NCI-H2081 treated with DMSO at 0.1 percent for 48 hours (cell line): ENCODE measurements at places on chromosomes 3 and 15.

DNA sequence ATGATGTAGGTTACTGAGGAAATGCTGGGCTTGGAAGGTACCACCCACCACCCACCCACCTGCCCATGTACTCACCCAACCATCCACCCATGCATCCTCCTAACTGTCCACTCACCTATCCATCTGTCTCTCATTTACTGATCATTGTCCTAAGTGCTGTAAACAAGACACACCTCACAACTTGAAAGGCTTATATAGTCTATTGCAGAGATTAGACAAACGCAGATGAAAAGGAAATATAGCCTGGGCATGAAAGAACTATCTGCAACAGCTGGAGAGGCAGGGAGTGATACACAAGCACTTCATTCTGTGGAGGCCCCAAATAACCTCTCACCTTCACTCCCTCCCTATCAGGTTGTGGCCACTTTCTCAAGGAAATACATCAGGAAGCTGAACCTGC lies 54.0 kb downstream of the DAPK2 start:
- DNase-seq: no peak

DNA sequence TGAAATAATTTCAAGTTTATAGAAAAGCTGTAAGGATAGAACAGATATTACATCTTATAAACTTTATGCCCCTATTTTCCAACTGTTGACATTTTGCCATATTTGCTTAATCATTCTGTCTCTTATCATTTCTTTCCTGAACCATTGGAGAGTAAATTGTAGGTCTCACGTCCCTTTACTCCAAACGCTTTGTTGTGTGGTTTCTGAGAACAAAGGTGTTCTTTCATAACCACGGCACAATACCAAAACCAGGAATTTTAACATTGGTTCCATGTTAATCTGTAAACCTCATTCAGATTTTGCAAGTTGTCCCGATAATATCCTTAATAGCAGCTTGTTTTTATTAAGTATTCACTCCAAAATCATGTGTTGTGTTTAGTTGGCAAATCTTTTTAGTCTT lies 134.8 kb downstream of the AKAP13 start:
- no peak for DNase-seq

DNA sequence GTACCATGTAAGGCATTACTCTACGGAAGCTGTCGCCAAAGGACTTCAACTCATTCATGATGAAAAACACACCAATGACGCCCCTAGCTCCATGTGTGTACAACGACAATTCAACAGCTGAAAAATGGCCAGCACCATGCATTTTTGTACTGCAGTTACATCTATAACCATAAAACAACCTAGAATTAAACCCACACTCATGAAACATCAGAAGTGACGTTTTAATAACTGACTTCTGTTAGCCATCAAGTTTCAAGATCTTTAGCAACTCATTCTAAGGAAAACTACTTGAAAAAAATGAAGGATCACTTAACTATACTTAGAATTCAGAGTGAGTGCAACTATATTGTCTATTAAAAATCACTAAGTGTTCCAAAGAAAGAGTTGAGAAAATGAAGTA lies 84.9 kb downstream of the RFTN1 start:
- no peak for DNase-seq

DNA sequence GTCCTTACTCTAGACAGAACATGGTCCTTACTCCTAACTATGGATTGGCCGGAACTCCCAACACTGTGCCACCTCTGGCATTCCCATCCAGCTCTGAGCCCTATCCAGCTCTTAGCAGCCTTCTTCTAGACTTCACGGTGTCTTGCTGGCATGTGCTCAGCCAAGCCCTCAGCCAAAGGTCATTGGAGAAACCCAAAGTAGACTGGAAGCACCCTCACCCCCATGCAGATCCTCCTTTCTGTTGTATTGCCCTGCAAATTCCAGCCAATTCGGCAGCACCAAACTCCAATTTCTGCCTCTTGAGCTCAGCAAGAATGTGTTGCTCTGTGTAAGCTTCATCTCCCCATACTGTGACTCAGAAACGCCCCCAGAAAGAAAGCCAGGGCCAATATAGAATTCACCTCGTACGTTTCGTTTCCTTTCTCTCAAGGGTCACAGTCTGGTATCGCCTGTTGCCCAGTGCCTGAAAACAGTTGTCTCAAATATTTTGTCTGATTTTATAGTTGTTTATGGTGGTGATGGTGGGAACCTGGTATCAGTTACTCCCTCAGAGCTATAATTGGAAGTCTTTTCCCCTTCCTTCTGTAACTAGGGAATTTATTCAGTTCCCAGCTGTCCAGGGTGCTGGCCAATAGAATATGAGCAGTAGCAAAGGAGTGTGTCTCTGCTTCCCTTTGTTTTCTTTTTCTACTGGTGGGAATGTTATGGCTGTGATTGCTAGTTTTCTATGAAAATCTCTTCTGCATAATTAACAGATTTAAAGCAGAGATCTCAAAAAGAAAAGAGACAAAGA lies 28.4 kb upstream of the EPHB3 start:
- no peak for DNase-seq

GRCh38 chr15:62641825-62642224 lies 400.7 kb upstream of the TPM1 start:
- no peak for DNase-seq

GRCh38 chr15:91202510-91203102 lies 102.5 kb downstream of the SV2B start:
- no peak for DNase-seq

- DNase-seq: no peak
Measured at GRCh38 chr3:23183731-23184130, 19.4 kb upstream of the UBE2E2 start.

- no peak for DNase-seq
Measured at GRCh38 chr3:24485511-24485910, 9.1 kb downstream of the THRB start.

- no peak for DNase-seq
Measured at GRCh38 chr3:43606284-43606683, 15.5 kb downstream of the ANO10 start.

- no peak for DNase-seq
Measured at GRCh38 chr3:189508784-189509501, 122.2 kb upstream of the TP63 start.

DNA sequence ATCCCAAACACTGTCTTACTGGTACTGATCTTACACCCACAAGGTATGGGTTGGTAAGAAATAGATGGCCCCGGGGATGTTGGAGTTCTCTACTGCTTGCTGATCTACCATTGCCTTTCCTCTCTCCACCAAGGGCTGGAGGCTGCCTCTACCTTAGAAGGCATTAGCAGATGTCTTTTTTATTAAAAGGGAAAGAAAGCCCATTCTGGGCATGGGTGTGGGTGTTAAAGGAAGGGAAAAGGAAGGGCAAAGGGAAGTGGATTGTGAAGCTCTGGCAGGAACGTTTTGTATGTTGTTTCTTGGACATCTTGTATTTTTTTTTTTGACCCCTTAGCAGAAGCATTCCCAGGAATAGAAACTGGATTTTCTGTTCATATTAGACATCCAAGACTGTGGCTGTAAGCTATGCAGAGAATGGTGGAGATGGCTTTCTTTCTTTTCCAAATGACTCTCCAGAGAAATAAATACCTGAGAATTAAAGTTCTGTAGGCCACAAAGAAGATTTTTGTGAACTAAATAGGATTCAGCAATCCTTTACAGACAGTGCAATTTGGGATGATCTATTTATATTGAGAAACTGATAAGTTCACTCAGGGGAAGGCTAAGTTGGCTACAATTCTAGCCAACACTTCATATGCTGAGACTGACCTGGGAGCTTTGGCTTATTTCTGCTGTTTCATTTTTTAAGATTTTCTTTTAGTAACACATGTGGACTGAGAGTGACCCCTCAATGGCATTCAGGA lies 108.8 kb downstream of the TOP2B start:
- no peak for DNase-seq

DNA sequence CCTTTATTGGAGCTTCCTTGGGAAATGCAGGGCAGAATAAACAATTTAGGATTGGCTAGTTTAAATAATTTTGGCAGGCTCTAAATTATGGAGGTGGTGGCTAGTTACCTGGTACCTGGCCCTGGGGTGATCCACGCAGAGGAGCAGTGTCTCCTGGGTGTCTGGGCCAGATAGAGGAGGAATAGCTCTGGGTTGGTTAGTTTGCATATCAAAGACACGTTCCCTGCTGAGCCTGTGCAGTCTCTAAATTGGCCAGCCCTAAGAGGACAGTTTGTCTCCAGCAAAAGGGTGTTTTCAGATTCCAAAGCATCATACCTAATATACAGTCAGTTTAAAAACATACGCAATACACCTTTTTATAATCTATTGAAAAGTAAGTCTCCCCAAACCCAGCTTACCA lies 333.3 kb upstream of the TPM1 start:
- no peak for DNase-seq
